ENCODE measurements at places on chromosomes 2 and 18. TPM values are rescaled to one million over a fixed set of nuclear protein-coding genes. Genes with fewer than 3 reads are reported as not detected.
A peak's percentile ranks its signal among the peaks of the same experiment; 100 is the strongest.

Gene TUBA3E
- not detected for polyA plus RNA-seq

Gene CRACDL
- polyA plus RNA-seq = 2.8 TPM

- H3K36me3 ChIP-seq = no peaks in the 10 kb centered on the region
- H3K4me1 ChIP-seq = peaks cover 7% of the 10 kb centered on the region
- no peaks in the 10 kb centered on the region for H3K27me3 ChIP-seq
- no peak for DNase-seq
- H3K27ac ChIP-seq = no peak overlapping the region
Observed at GRCh38 chr18:37712776-37713175, 147.2 kb upstream of the CELF4 start.

GRCh38 chr2:175167076-175167791 is 769 bp downstream of the ATF2 start:
- no peaks in the 10 kb centered on the region for H3K36me3 ChIP-seq
- peak overlapping the region; percentile 99 for H3K4me3 ChIP-seq
- peak overlapping the region; percentile 99 for H3K27ac ChIP-seq
- no peaks in the 10 kb centered on the region for H3K27me3 ChIP-seq

GRCh38 chr2:228318218-228318617 is 136.7 kb upstream of the SPHKAP start:
- no peak overlapping the region for H3K27ac ChIP-seq
- H3K4me1 ChIP-seq = peaks cover 2% of the 10 kb centered on the region
- no peak overlapping the region for H3K4me3 ChIP-seq
- DNase-seq = peak; percentile 30

DNA sequence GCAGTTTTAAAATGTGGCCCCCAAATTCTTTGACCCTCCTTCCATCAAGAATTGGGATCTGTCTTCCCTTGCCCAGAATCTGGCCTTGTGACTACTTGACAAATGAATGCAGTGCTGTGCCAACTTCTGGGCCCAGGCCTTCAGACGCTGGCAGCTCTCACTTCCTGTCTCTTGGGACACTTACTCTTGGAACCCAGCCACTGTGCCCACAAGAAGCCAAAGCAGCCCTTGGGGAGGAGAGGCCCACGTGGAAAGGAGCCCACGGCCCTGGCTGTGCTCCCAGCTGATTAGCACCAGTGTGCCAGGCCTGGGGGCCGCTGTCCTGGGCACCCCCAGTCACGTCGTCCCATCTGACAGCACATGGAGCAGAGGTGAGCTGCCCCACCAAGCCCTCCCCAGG is 56.6 kb downstream of the RPL37A start:
- no peaks in the 10 kb centered on the region for H3K36me3 ChIP-seq
- H3K27ac ChIP-seq = peak overlapping the region; percentile 36
- peaks cover 33% of the 10 kb centered on the region for H3K4me1 ChIP-seq
- H3K27me3 ChIP-seq = no peaks in the 10 kb centered on the region
- peak; percentile 51 for DNase-seq
- H3K4me3 ChIP-seq = no peak overlapping the region

Data from muscle of leg (tissue), 16 donors.